COLO829 (cell line): ENCODE measurements at places on chromosomes 11 and 22.

DNA sequence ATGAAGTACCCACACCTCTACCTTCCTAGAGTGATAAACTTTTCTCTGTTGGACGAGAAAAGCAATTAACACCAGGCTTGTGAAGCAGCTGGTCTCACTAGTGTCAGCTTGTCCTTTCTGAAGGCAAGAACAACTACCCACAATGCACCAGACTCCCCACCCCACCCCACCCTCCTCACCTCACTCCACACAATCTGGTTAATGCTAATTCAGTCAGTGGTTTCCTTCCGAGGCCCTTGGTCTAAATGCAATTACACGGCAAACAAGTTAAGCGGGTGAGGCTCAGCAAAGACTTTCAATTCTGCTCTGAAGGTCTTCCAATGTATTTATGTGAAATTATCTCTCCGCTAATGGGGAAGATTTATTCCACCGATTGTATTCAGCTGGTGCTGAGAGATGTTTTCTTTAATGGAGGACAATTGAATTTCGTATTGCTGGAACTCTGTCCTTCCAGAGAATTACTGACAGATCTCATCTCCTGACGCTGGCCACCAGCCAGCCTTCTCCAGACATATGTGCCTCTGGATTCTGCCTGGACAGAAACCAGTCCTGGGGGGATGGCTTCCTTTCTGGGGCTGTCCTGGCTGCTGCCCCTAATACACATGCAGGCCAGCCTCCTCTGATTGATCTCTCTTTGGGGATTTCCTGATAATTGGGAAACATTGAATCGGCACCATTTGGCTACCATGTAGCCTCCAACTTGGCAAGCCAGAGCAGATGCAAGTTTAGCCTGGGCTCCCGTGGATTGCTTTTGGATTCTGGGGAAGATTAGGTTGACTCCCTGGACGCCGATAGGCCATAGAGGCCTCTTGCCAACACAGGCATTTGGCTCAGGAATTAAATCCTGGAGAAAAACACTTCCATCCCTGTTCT lies 165.8 kb upstream of the NARS2 start:
- no peak for DNase-seq

DNA sequence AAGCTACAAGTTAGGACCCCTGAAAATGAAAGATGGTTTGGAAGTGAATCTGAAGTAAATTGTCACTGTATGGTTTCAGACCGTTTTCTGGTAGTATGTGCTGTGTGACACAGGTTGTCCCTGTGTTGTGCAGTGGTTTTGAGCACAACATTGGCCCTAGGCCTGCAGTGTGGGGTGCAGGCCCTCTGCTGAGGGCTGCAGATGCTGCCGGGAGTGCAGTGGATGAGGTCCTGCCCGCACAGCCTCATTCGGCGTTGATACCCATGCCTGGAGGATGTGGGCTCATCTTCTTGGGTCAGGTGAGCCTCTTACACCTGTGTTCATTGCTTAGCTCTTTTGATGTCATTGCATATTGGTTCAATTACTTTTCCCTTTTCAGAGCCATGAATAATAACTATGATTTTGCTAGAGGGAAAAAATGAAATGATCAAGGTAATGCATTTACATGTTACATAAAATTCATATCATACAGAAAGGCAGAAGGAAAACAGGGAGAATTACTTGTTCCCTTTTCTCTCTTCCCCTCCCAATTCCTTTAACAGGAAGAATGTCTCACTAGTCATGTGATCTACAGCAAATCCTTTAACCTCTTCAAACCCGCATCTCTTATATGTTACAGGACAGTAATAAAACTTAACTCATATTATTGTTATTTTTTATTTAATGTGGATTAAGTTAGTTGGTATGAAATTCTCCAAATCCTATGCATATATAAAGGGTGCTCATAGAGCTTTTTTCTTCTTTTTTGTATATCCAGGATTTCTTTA lies 48.7 kb downstream of the PTPRJ start:
- DNase-seq: no peak

- no peak for DNase-seq
Measured at GRCh38 chr11:47852053-47852452, 3.9 kb upstream of the NUP160 start.

DNA sequence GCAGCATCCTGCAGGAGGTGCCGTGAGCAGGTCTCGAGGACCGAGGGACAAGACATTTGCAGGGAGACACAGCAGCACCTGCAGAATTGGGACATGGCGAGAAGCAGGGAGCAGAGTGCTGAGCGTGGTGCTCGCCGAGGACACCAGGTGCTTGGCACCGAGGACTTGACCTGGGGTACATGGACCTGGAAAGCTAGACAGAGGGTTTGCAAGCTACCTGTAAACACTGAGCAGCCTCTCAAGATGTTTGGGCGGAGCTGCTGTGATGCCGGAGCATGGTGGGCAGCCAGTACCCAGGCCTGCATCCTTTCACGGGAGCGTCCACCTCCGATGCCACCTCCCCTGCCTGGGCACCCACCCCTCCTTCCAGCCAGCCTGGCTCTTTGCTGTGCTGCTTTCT lies 773.2 kb downstream of the TBC1D22A start:
- no peak for DNase-seq

DNA sequence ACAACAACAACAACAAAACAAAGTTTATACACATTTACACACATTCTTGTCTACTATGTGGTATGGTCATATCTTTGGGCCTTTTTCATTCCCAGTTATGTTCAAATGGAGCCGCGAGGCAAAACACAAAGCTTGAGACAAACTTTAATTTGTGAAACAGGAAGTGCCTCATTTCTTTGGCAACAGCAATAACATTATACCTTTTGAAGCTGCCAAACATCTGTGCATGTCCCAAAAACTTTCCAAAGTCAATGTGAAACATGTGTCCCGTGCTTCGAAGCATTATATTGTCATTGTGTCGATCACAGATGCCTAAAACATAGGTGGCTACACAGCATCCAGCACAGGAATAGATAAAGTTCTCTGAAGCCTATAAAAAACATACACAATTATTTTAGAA lies 25.0 kb upstream of the RPS13 start:
- no peak for DNase-seq

GRCh38 chr11:69383372-69384250 lies 89.7 kb downstream of the MYEOV start:
- no peak for DNase-seq

DNA sequence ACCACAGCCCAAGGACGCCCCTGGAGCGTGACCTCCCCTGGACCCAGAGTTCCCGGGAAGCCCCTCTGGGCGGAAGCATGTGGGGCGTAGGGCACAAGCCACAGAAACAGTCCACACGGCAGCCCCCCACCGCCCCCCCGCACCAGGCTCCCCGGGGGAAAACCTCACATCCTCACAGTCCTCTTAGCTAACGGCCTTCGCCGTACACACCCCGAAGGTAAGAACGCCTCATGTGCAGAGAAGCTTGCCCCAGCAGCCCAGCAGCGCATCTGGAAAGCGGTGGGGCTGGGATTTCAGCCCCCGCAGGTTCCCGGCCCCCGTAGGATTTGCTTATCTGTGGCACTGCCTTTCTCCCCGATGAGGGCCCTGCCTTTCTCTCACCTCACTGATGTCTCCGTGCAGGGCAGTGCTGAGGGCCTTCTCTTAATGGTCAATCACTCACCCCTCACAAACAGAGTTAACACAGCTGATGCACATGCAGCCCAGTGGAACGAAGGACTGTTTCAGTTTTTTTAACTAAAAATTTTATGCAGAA lies 309.2 kb downstream of the BRD1 start:
- DNase-seq: no peak

DNA sequence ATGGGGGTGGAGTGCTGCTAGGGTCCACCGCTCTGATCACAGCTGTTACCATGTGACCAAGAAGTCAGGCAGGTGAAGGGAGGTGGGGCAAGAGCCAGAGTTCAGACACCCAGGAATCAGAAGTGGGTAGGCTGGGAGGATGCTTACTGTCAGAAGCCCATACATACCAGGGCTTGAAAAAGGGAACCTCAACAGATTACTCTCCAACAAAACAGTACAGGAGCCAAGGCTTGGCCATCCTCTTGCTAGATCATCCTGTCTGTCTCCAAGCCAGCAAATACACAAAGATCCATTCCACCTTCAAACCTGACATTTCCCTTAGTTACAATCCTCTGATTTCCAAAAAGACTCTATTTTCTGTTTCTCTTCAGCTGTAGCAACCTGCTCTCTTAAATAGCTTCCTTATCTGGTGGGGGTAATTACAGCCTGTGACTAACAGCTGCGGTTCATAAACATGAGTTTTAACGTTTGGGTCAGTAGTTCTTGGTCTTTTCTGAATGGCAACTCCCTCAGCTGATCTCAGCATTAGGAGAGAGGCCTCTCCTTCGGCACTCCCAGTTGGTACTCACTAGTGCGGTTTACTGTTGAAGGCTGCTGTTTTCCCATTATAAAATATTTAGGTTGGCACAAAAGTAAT lies 31.1 kb upstream of the WT1 start:
- DNase-seq: no peak

DNA sequence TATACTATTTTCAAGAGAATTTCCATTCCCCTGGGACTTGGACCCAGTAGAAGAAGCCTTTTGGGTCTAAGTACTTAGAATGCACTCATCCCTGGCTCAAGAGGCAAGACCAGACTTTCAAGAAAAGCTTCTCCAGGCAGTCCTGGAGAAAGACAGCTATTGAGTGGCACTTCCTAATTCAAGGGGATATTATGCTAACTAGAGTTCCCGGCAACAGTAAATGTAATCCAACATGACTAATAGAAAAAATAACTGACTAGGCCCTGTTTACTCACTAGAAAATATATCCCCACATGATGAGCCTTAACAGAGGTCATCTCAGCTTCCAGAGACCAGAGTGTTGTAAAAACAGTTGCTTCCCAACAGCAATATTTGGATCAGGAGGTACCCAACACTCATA lies 47.2 kb upstream of the AKIP1 start:
- no peak for DNase-seq

DNA sequence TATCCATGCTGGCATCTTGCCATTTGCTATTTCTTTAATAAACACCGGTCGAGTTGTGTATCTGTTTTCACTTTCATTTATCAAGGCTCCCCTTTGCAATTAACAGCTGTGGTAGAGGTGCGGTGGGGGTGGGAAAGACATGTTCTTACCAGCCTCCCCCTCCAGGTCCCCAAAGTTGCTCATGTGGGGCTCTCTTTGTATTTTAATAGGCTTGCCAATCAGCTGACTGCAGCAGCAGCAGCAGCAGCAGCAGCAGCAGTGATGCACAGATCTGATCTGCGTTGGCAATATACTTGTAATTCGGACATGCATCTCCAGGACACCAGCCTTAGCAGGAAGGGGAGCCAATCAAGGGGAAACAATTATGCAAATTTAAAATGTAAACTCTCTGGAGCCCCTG lies 40.3 kb upstream of the E2F8 start:
- no peak for DNase-seq

DNA sequence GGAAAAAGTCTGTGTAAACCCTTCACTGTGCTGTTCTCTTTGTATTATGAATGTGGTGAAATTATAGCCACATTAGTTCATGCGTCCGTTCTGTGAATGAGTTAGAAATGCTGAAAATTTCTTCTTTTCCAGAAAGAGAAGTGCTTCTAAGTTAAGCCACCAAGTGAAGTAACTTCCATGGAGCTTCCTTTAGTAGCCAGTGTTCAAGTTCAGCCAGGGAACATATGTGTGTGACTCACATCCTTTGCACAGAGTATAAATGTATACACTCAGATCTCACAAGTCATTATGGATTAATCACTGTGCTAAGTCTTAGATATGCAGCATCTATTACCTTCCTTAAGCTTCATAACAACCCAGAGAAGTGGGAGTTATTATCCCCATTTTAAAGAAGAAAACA lies 3.1 kb upstream of the MMP8 start:
- peak; percentile 9 for DNase-seq

GRCh38 chr22:47576908-47577307 lies 814.5 kb downstream of the TBC1D22A start:
- DNase-seq: no peak

DNA sequence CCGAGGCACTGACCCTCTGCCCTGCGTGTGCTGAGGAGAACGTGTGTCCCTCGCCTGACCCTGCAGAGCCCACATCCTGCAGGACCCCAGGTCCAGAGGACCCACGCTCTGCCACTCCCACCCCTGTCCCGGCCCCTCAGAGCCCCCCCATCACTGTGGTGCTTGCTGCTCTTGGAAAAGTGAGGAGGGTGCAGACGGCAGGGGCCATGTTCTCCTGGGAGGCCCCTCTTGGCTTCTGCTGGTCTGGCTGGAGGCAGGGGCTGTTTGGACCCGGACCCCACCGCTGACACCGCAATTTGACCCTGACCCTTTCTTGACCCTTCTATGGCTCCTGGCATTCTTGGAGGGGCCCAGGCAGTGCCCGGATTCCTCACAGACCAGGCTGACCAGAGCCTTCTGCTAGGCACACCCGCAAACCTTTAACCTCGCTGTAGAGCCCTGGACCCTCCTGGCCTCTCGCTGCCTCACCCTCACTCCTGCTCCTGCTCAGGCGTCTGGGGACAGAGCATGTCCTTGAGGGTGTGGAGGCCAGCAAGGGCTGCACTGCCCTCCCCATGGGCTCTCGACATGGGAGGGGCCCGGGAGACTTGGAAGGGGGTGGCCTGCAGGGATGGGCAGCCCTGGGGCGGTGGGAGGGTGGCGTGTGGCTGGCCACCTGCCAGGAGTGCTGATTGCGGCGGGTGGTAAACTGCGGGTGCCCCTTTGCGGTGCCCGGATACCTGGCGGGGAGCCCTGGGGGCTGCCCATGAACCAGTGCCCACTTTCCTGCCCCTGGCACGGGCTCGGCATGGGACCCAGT lies 37.0 kb upstream of the MUC5AC start:
- no peak for DNase-seq

DNA sequence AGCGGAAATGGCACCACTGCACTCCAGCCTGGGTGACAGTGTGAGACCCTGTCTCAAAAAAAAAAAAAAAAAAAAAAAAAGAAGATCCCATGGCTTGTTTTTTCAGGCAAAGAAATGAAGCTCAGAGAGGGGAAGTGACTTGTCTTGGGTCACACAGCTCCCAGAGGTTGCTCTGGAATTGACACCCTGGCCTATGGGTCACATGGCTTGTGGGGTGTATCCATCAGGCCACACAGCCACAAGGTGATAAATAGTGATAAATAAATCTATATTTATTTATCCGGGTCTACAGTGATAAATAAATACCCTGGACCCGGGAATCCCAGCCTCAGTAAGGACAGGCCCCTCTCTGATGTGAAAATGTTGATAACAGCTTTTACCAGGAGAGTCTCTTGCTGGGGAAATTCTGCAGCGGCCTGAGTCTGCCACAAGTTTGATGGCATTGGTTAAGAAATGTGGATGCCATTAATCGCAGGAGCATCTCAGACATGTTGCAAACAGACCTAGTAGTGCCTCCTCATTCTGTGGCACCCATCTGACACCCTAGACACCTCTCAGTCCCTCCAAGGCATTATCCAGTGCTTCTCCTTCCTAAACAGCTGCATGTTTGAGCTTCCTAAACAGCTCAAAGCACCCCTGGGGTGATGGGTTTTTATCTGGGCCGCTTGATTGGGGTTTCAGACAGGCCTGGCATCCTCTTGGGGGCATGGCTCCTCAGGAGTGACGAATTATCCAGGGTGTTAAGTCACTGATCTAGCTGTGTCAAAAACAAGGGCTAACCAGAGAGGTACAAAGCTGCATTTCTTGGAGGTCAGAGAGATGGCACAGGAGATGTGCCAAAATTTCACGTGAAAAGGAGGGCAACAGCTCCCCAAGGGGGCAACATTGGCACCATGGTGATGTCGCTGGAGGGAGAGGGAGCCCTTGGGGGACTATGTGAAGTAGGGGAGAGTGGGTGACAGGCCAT lies 1.9 kb upstream of the EMID1 start:
- DNase-seq: no peak

GRCh38 chr22:45994491-45995404 lies 17.8 kb upstream of the WNT7B start:
- peak; percentile 77 for DNase-seq
